ENCODE measurements at places on chromosomes 4 and X. TPM values are rescaled to one million over a fixed set of nuclear protein-coding genes. Genes with fewer than 3 reads are reported as not detected.
A peak's percentile ranks its signal among the peaks of the same experiment; 100 is the strongest.

Gene BTK
- 4.3 TPM for total RNA-seq

Gene ERVMER34-1
- 4.9 TPM for total RNA-seq

Gene TACR3
- 0.68 TPM for total RNA-seq

Gene TMPRSS11E
- total RNA-seq, result 15.2 TPM

Gene PALLD
- 86.7 TPM for total RNA-seq

Gene SUPT20HL2
- total RNA-seq, result not detected

GRCh38 chrX:13906093-13906492, 89.2 kb upstream of the GPM6B start:
- no peak for DNase-seq

- no peak for DNase-seq
Observed at GRCh38 chr4:128776794-128777216, 32.7 kb upstream of the JADE1 start.

DNA sequence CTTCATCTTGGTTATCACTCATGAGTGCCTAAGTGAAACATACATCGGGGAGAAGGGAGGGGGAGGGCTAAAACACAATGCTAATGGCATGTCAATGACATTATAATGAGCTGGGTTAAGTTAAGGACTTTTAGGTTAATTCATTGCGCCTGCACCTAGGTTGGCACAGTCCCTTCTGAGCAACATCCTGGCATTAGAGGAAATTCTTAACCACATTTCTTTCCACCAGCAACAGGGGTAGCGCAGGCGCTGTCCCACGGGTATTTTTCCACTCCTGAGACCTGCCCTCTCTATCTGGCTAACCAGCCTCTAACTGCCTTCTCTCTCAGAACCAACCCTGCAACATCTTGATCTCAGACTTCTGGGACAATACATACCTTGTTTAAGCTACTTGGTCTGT, 39.0 kb upstream of the PROM1 start:
- no peak for DNase-seq

- DNase-seq, result no peak
Observed at GRCh38 chr4:146548443-146548842, 26.7 kb upstream of the SLC10A7 start.

DNA sequence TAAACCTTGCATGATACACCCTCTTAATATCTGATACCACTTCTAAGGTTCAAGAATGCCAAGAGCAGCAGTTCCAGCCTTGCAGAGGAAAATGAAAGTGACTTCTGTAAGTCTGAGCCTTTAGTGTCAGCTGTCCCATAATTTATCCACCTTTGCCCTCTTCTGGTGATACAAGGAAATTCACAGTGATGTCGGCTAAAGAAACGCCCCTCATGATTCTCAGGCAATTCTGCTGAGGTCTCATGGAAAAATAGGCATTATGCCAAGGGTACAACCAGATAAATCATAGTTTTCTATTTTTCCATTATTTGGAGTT, 172.2 kb upstream of the CXCL13 start:
- peak; percentile 55 for DNase-seq

DNA sequence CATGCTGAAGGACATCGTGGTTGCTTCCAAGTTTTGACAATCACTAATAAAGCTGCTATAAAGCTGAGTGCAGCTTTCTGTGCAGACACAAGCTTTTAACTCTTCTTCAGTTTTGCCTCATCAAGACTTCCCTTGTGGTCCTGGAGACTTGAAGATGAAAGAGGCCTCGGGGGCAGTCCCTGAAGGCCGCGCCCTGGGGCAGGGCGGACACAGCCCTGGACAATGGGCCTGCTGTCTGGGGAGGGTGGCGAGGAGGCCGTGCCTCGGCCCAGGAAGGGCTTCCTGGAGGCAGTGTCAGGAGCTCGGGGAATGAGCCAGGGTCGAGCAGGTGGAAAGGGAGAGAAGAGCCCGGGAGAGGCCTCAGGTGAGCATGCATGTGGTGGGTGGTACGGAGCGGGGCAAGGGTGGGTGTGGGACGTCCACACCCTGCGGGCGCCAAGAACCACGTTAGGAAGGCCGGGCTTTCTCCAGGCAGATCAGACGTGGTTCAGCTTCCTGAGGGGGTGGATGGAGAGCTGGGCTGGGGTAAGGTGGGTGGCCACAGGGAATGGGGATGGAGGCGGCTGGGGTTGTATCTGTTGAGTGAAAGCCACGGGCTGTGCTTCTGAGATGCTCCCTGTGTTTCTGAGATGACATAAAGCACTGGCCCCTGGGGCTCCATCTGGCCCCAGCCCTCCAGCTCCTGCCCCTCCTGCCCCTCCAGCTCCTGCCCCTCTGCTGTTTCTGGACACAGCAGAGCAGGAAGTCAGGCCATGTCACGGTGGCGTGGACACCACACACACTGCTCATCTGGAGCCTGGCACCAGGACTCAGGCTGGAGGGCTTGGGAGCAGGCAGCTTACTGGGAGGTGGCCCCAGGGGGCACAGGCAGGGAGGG, 21.5 kb downstream of the ADRA2C start:
- DNase-seq, result no peak

- no peak for DNase-seq
Observed at GRCh38 chrX:142637206-142637605, 388.5 kb upstream of the SPANXN4 start.

All from endodermal cell (in vitro differentiated cells).